ENCODE measurements at places on chromosomes 12 and 14. TPM values are rescaled to one million over a fixed set of nuclear protein-coding genes. Genes with fewer than 3 reads are reported as not detected.

Gene NDUFA12
- 71.8 TPM for total RNA-seq

Gene CLEC12A
- total RNA-seq: 43.4 TPM

Gene CLEC1B
- total RNA-seq: not detected

DNA sequence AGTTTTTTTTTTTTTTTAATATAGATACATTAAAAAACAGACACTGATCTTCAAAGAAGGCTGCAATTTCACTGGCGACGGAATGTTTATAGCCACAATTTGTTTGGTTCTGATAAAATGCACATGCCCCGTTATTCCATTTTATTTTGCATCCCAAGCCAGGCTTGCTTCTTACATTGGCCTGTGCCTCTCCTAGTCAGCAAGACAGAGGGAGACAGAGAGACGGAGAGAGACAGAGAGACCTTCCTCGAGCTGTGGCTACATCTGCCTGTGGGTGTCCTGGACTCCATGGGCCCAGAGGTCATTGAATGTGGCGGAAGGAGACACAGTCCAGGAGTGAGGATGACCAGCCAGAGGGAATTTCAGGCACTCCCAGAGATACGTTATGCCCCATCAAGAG lies 926.6 kb downstream of the VRK1 start:
- H3K27me3 ChIP-seq: no peaks in the 10 kb centered on the region
- H3K27ac ChIP-seq: no peak overlapping the region
- no peaks in the 10 kb centered on the region for H3K36me3 ChIP-seq
- H3K4me3 ChIP-seq: no peak overlapping the region
- no peak for DNase-seq
- no peaks in the 10 kb centered on the region for H3K4me1 ChIP-seq

DNA sequence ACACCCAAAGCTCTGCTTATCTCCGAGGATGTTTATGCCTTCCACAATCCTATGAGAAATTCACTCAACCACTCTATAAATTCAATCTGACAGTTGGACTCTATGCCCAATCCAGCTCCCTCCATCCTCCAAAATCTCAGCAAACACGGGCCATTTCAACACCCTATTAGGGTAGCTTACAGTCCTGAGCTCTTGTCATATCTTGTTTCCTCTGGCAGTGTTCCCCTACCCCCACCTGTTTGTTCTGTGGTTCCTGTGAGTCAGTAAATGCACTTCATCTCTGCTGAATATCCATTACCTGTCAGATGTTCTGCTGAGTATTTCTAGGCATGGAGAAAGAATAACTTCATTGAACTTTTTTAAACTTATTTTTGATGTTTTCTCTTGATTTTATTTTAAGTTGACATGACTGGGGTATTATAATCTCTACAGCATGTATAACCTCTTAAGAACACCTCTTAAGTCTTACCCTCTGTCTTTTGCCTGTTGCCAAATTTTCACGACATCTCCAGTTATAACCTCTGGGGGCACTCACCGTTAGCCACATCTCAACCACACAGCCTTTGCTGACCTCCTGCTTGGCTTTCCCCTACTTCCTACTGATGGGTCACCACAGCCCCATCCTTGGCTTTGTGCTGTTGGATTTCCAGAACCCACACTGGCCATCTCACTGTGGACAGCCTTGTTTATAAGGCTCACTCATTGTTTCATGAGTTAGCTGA lies 317.0 kb upstream of the TMPO start:
- H3K27me3 ChIP-seq: no peaks in the 10 kb centered on the region
- no peak for DNase-seq
- H3K4me3 ChIP-seq: no peak overlapping the region
- no peaks in the 10 kb centered on the region for H3K4me1 ChIP-seq

GRCh38 chr12:76927170-76927784 lies 48.5 kb upstream of the CSRP2 start:
- no peaks in the 10 kb centered on the region for H3K4me1 ChIP-seq
- no peaks in the 10 kb centered on the region for H3K27me3 ChIP-seq
- no peak overlapping the region for H3K27ac ChIP-seq
- no peak overlapping the region for H3K4me3 ChIP-seq

DNA sequence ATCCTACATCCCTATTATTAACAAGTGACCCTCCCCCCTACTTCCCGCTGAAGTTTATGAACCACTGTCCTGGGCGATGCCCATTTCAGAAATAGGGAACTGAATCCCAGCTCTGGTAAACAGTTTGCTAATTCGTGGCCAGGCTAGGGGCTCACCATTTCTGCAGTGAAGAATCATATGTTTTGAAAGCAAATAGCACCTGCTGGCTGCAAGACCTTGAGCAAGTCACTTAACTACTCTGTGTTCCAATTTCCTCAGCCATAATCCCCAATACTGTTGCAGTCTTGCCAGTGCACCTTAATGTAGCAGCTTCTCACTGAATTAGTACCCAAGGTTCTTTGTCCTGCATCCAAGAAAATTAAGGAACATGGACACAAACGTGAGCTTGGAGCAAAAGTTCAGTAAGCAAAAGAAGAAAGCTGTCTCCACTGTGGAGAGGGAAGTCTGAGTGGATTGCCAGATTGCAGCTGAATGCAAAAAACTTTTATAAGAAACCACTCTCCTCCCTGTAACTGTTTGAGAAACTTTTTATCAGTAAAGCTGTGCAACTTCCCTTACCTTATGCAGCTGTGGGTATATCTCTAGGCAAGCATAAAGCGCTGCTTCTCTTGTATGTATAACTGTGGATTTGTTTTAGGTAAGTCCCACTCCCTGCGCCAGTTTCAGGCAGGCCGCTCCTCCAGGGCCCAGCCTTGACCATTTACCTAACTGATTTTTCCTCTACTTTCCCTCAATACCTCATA lies 824 bp downstream of the OAS1 start:
- H3K27me3 ChIP-seq: no peaks in the 10 kb centered on the region
- H3K27ac ChIP-seq: peak overlapping the region; percentile 81
- peak overlapping the region; percentile 61 for H3K4me3 ChIP-seq
- H3K4me1 ChIP-seq: peaks cover 28% of the 10 kb centered on the region
- H3K36me3 ChIP-seq: no peaks in the 10 kb centered on the region

DNA sequence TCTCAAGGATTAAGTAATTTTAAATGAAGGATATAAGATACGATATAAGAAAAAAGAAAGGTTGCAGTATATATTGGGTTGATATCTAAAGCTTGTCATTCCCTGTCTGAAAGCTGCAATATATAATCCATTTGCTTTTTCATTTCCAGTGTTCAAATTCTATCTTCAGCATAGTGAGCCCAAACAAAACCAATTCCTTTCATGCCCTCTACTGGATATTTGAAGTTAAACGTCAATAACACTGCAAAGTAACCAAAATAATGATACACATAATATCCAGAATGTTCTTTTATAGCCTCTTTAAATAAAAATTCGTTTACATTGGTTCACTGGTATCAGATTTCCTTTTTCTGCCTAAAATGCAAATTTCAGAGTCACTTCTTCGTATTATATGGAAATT lies 64.5 kb upstream of the DAAM1 start:
- no peaks in the 10 kb centered on the region for H3K4me1 ChIP-seq
- H3K27me3 ChIP-seq: no peaks in the 10 kb centered on the region
- no peak overlapping the region for H3K4me3 ChIP-seq
- no peak for DNase-seq

- H3K4me1 ChIP-seq: no peaks in the 10 kb centered on the region
- H3K4me3 ChIP-seq: no peak overlapping the region
- H3K36me3 ChIP-seq: no peaks in the 10 kb centered on the region
- no peak overlapping the region for H3K27ac ChIP-seq
Observed at GRCh38 chr14:53545217-53545616, 392.1 kb upstream of the DDHD1 start.

DNA sequence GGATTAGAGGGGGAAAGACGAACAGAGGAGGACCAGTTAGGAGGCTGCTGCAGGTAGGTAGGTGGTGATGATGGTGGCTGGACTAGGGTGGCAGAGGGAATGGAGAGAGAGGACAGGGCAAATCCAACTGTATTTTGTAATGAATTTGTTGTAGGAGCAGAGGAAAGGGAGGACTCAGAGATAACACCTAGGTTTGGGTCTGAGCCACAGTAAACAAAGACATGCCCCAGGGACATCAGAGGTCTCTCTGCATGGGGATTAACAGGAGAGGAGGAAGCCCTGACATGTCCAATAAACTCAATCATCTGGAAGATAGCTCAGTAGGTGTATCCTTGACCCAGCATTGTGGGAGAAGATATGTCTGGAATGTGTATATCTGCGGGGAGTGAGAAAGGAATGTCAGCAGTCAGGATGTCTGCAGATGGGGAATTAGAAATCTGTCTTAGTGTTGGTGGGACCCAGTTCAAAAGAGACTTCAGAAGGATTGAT lies 4.7 kb upstream of the SLC48A1 start:
- no peak overlapping the region for H3K4me3 ChIP-seq
- no peaks in the 10 kb centered on the region for H3K27me3 ChIP-seq
- H3K27ac ChIP-seq: no peak overlapping the region

DNA sequence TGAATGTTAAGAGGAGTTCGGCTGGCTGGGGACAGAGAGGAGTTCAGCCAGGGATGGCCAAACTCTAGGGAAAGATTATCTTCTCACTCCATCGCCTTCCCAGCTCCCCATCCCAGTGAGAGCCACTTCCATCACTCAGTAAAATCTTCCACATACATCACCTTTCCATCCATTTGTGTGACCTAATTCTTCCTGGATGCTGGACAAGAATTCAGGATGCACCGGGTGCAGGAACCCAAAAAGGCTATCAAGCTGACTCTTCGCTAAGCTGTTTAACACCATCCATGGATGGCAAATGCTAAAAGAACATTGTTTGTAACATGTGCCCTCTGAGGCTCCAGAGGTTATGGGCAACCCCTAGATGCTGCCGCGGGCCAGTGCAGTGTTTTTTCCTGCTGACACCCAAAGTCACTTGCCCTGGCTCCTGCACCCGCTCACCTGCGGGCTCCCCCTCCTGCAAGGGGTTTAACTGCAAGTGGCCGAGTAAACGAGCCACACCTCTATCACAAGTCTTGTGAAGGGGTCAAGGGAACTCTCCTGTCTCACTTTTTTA lies 216.0 kb upstream of the NPAS3 start:
- peak; percentile 55 for DNase-seq
- no peaks in the 10 kb centered on the region for H3K4me1 ChIP-seq
- no peaks in the 10 kb centered on the region for H3K36me3 ChIP-seq
- no peak overlapping the region for H3K27ac ChIP-seq

DNA sequence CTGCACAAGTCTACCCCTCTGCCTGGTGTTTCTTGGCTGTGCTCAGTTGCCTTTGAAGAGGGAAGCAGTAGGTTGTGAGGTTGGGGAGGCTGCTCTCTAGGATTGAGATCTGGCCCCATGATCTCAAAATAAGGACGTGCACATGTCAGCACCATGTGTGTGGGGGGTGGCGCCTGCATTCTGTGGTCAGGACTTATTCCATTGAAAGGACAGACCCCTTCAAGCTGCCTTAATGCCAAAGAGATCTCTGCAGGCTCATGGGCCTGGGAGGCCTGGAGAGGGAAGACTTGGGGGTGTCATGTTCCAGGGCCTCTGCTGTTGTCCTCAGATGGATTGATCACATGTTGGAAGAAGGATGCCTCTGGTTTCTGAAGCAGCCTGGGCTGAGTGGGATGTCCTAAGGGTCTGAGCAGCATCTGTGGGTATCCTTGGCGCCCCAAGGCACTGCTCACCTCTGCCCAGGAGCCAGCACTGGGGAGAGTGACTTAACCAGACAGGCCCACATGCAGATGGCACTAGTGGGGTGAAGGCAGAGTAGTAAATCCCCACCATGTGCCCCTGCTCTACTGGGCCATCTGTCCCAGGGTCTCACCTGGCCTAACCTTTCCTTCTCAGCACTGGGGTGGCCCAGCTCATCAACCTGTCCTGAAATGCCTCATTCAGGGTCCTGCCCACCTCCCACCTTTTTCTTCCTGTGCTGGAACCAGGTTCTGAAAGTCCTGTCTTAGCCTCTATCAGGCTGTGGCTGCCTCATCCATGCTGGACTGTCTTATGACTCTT lies 118.9 kb downstream of the ADGRD1 start:
- DNase-seq: peak; percentile 47
- no peak overlapping the region for H3K4me3 ChIP-seq
- peaks cover 8% of the 10 kb centered on the region for H3K4me1 ChIP-seq

DNA sequence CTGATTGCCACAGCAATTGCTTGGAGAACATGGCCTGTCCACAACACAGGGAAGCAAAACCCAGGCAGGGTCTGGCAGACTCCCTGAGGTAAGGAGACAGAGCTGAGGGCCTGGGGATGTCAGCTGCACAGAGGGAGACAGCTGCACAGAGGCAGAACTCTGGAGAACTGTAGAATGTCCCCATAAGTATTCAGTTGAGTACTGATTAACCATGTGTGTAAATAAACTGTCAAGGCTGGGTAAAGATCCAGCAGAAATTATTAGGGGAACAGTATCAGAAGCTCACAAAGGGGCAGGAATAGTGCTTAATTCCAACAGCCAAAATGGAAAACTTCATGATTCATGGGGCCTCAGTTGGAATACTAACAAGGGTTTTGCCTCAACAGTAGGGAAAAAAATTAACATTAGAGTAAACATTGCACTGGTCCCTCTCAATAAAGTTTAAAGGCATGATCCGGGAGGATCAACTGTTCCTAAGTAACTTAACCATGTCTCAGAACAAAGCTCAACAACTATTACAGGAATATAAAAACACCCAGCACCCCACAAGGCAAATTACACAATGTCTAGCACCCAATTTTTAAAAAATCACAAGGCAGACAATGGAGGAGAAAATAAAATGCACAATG lies 201.3 kb upstream of the RASSF8 start:
- no peak overlapping the region for H3K27ac ChIP-seq
- DNase-seq: no peak
- no peak overlapping the region for H3K4me3 ChIP-seq
- no peaks in the 10 kb centered on the region for H3K36me3 ChIP-seq

DNA sequence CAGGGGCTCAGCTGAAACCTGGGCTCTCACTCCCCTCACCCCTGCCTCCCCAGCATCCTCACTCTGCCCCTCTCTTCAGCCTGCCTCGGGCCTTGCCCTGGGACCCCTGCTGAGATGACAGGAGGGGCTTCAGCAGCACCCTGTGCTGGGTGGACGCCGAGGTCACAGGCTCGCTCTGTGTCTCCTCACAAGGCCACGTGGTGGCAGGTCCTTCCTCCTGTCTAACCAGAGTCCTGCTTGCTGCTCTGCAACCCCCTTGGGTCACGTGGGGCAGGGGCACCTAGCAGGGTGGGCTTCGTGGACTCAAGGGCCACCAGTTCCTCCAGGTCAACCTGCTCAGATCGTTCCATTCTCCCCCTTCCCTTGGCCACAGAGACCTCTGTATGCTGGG lies 90.4 kb downstream of the TMEM121 start:
- DNase-seq: peak; percentile 67
- no peaks in the 10 kb centered on the region for H3K36me3 ChIP-seq
- H3K27me3 ChIP-seq: no peaks in the 10 kb centered on the region
- H3K27ac ChIP-seq: no peak overlapping the region
- no peak overlapping the region for H3K4me3 ChIP-seq
- no peaks in the 10 kb centered on the region for H3K4me1 ChIP-seq

All from upper lobe of right lung (tissue), 1 donor.